ENCODE measurements at places on chromosomes 13 and 19.

GRCh38 chr13:52851137-52851962 lies 2.9 kb upstream of the PCDH8 start:
- DNase-seq: no peak

DNA sequence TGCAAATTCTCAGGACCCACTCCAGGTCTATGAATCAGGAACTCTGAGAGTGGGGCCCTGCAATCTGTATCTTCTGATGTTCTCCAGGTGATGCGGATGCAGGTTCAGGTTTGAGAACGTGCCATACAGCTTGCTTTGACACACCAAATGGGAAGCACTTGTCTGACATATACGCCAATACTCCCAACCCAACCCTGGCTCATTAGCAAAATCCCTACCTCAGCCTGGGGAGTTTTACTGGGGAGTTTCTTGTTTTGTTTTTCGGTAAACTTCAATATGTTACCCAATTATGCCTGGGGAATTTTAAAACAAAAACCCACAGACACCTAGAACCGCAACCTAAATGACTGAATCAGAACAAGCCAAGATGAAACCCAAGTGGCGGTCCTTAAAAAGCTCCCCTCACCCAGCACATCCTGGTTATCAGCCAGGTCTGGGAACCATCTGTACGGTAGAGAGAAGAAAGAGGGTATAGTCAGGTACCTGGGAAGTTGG lies 41.2 kb downstream of the ABCC4 start:
- DNase-seq: peak; percentile 17

GRCh38 chr13:97077341-97077740 lies 83.1 kb upstream of the OXGR1 start:
- no peak for DNase-seq

GRCh38 chr13:48977286-48977625 lies 1.5 kb downstream of the FNDC3A start:
- DNase-seq: no peak
